ENCODE measurements at places on chromosomes 7 and 10. TPM values are rescaled to one million over a fixed set of nuclear protein-coding genes. Genes with fewer than 3 reads are reported as not detected.

GNG11 gene
- 33.0 TPM for total RNA-seq

SPDYE2B gene
- not detected for total RNA-seq

ANKRD30A gene
- total RNA-seq, result 0.49 TPM

HOXA7 gene
- 5.2 TPM for total RNA-seq

DNAJC12 gene
- 56.6 TPM for total RNA-seq

Measured in A549 treated with AZD2906 at 1 μM for 4 hours (cell line).